ENCODE measurements at places on chromosomes 12 and 14.

- no peak for DNase-seq
These were observed 15.3 kb upstream of the CERS5 start for GRCh38 chr12:50182461-50182860.

- DNase-seq = peak; percentile 21
These were observed 37.8 kb upstream of the OR4E1 start for GRCh38 chr14:21711360-21711961.

- peak; percentile 30 for DNase-seq
These were observed 147.6 kb downstream of the CRADD start for GRCh38 chr12:93824514-93825500.

- peak; percentile 94 for DNase-seq
These were observed 49.0 kb upstream of the SLC8A3 start for GRCh38 chr14:70237710-70238109.

Data from trophoblast cell (in vitro differentiated cells and primary cell).